Kasumi-1 (cell line): ENCODE measurements at places on chromosomes 2 and 18.

DNA sequence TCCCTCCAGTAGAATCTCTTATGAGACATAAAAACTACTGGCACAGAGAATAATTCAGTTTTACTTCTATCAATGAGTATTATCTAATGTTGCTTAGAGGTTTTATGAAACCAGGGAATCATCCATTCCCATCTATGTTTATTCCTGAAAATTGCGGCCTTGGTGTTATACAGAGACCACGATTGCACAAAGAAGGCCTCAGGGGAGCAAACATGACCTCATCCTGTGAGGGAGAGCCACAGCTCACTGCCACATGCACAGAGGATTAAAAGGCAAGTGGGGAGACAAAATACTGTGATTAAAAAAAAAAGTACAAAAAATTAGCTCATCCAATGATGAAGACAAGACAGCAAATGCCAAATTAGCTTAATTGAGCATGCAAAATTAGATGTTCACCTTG, 111.8 kb upstream of the SLC35G4 start:
- no peak for DNase-seq

DNA sequence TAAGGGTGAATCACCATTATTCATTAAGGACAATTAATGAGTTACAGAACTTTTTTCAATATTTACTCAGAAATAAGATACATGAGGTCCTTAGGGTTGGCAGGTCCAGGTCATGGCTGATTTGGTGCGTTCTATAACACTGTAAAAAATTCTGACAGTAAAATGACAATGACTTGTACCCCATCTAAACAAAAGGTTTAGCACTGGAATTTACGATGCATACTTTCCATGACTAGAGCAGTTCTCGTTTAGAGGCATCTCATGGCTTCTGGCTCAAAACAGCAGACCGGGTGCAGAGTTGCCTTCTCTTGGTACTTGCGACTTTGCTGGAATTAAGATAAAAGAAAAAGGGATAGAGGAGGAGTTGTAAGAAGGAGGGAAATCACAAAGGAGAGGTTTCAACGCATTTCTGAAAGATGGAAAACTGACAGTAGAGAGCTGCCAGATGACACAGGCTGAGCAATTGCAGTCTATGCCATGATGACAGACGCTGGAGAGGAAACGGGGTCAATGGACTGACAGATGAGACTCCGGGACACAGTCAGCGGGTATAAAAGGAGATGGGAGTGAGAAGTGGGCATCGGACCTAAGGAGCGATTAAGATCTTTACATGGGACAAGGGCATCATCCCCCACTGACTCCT, 4.1 kb upstream of the CYS1 start:
- no peak for DNase-seq

- DNase-seq: no peak
Observed at GRCh38 chr2:232085164-232085563, 123.7 kb downstream of the DIS3L2 start.

- no peak for DNase-seq
Observed at GRCh38 chr18:13236411-13236810, 17.9 kb downstream of the LDLRAD4 start.

DNA sequence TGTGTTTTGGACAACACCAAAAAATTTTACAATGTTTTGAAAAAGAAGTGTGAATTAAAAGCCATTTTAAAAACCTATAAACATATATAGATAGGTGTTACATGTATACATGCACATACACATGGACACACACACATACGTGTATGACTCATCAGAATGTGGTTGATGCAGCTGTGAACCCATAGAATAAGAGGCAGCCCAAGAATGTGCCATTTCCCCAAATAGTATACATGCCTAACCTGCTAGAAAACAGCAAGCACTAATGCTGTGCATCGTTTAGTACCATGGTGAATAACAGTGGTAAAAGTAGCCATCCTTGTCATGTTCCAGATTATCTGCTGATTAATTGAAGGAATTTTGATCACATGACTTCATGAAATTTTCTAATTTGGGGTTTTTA, 149.0 kb downstream of the DSEL start:
- no peak for DNase-seq

GRCh38 chr18:43751835-43752234, 474.5 kb upstream of the SYT4 start:
- DNase-seq: no peak

DNA sequence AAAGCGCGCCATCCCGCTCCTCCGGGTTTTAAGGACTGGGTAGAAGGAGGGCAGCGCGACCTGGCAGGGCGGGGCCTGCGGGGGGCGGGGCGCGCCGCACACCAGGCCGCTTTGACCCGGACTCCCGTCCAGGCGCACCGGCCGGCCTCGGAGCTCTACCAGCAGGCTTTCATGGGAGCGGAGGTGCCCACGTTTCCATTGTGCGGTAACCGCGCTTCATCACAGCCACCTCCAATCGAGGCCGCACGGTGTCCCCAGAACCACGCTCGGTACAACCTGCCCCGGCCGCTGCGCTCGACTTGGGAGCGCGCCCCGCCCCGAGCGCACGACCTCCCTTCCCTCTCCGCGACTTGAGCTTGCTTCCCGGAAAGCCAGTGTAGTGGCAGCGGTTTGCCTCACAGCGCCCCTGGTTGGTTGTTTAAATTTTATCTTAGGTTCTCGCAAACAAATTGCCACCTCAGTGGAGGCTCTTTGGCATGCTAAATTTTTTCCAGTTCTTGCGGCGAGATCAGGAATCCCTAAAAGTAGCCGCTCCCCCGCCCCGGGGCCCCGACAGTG, 280 bp upstream of the CYP1B1 start:
- no peak for DNase-seq

DNA sequence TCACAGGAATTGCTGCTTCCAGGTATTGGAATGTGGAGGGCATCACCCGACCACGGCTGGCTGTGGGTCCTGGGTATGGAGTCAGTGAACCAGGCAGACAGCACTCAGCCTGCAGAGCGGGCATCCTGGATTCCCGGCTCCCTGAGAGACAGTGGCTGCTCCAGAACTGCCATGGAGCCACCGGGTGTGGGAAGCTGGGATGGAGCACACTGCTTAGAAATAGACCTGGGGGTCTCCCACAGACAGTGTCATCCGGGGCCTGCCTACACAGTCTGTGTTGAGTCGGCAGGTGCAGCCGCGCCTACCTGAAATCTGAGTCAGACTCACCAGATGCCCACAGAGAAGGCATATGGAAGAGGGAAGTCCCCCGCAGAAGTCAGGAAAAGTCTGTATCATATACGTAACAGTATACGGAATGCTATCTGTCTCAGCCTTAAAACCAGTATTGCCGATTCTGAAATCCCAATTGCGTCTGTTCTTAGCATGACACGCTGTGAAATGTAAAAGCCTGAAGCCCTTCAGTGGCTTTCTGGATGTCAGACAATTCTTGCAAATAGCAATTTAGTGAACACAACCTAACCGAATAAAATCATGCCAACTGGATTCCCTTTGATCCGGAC, 509.7 kb upstream of the MYT1L start:
- no peak for DNase-seq

GRCh38 chr2:63571291-63571690, 17.0 kb downstream of the WDPCP start:
- DNase-seq: no peak

DNA sequence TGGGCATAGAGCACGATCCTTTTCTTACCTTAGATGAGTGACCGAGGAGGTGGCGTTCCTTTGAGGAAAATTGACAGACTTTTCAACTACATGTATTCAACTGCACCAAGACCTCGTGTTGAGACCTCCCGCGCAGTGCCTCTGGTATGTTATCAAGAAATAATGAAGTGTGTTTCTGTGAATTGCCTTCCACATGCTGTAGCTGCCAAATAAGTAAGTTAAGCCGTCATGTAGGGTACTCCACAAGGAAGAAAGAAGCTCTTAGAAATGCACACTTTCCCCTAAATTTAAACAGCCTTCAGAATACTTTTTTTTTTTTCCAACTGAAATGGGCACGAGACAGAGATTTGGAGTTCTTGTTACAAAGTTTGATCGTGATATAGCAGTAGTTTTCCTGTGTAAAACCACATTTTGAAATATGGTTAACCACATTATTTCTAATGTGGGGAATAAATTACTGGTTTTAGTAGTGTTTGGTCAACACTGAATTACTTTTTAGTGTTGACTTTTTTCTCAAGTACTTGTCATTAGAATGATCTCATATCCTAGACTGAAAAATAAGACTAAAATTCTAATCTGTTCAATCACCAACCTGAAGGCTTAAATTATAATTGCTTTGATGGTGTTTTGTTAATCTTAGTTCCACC, 30.5 kb downstream of the PDK1 start:
- no peak for DNase-seq

DNA sequence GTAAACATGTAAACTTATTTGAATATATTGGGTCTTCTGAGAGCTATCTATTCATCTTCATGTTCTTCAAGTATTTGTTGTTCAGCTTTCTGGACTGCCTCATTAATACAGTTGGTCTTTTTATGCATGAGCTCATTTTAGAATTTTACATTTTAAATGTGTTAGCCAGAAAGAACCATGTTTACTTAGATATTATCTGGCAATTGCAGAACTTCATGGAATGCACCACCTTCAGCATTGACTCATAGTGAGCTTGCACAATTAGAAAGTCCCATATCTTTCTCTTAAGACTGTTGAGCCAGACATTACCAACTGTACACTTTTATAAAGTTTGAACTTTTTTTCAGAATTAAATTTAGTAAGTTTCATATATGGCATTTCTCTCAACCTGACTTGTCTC, 536.7 kb downstream of the RIT2 start:
- no peak for DNase-seq

DNA sequence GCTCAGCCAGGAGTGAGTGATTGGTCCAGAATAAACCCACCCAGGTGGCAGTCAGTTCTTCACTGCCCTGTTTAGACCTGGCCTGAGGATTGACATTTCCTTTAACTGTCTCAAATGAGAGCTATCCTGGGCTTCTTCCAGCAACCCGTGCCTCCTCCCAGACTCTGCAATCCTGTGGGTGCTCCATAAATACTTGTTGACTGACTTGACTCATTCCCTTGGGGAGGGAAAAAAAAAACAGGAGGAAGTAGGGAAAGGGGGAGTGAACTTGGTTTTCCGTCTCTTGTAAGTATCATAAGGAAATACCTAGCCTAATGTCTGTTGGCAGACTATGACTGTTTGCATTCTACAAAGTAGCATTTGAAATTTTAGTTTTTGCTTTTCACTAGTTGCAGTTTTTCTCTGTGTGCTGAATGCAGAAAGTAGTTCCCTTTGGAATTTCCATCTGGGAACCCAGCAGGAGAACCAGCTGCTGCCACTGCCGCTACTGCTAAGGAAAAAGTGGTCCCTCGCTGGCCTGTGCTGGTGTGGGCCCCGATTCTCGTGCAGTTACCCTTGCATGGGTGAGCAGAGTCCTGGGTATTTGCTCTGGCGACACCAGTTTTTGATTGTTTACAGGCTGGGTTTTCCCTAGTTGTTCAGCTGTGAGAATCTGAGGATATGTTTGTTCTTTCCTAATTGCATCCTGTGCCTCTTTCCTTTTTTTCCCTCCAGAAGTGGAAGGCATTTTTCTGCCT, 78.8 kb downstream of the TGOLN2 start:
- DNase-seq: no peak

- DNase-seq: no peak
Observed at GRCh38 chr2:12594590-12594989, 122.1 kb upstream of the TRIB2 start.

GRCh38 chr2:156956161-156956560, 301.3 kb upstream of the GALNT5 start:
- DNase-seq: no peak

- no peak for DNase-seq
Observed at GRCh38 chr18:35282353-35282752, 7.7 kb downstream of the ZSCAN30 start.

DNA sequence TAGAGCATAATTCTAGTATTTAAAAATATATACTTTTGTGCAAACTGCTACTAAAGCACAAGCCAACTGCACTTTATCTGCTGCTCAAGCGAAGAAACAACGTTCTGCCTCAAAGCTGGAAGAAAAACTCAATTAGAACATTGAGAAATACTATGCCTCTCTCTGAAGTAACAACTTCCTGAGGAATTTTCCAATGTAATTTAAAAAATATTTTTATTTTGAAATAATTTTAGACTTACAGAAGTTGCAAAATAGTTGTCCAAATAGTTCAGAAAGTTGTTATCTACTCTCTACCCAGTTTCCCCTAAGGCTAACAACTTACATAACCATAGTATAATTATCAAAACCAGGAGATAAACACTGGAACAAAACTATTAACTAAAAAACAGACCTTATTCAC, 12.3 kb upstream of the POLI start:
- no peak for DNase-seq

DNA sequence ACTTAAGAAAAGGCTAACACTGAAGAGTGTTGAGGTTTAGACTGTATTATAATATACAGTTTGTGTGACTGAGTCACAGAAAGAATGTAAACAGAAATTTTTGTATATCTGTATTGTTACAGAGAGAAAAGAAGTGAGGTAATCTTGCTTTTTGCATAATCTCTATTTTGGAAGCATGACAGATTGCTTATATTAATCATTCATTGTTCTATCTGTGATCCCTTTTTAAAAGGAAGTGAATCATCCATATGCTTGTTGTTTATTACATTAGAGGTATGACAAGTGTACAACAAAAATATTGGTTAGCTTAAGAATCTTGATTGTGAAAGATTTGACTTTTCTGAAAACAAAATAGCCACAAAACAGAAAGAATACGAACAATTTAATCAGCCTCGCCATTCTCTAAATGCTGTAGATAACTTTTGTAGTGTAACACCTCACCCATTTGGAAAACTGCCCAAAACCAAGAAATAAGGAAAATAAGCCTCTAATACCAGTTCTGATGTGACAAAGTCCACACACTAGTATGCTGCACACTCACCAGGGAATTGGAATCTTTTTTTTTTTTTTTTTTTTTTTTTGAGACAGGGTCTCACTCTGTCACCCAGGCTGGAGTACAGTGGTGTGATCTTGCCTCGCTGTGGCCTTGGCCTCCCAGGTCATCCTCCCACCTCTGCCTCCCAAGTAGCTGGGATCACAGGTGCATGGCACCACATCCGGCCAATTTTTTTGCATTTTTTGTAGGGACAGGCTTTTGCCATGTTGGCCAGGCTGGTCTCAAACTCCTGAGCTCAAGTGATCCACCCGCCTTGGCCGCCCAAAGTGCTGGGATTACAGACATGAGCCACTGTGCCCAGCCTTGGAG, 91.5 kb upstream of the LPIN2 start:
- no peak for DNase-seq

DNA sequence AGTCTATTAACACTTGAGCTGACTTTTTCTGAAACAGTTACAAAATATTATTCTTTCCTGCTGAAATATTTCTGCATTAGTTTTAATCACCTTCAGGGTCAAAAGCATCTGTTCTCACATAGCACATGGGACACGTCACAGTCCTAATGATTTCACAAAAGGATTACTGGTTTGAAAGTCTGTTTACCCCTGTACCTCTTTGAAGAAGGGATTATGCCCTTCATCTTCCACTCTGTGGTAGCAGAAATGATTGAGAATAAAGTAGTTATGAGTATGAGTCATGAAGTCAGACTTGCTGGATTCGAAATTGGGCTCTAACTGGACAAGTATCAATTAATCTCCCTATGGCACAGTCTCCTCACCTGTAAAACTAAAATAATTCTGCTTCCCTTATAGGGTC, 121.2 kb downstream of the SATB2 start:
- no peak for DNase-seq
